ENCODE measurements at places on chromosomes 11 and 22.

DNA sequence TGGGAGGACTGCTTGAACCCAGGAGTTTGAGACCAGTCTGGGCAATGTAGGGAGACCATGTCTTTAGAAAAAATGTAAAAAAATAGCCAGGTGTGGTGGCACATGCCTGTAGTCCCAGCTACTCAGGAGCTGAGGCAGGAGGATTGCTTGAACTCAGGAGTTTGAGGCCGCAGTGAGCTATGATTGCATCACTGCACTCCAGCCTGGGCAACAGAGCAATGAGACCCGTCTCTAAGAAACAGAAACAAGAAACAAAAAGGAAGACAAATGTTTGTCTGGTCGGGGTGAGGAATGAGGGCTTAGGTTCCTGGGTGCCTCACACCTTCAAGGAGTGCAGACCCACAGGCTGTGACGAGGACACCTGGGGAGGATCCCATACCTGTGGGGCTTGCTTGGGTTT, 191.9 kb downstream of the CEP164 start:
- no peak for DNase-seq

DNA sequence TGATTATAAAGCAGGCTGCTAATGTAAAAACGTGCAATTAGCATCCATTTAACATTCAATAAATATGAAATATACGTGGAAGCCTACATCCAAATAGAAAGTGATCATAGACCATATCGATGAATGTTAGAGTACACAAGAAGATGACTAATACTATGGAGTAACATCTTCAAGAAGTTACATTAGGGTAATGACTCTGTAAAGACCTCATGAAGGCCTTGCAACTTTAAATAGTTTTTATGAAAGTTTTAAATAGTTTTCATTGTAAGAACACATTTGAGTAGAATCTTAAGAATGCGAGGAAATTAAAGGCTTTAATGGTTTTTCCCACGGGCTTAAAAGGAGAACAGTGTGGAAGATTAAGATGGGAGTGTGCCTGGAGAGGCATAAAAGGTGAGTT, 1.4 kb downstream of the TRIM34 start:
- DNase-seq, result no peak

GRCh38 chr11:131977854-131978253, 607.4 kb downstream of the NTM start:
- no peak for DNase-seq

GRCh38 chr22:43919106-43919973, 4.3 kb upstream of the PNPLA3 start:
- no peak for DNase-seq

DNA sequence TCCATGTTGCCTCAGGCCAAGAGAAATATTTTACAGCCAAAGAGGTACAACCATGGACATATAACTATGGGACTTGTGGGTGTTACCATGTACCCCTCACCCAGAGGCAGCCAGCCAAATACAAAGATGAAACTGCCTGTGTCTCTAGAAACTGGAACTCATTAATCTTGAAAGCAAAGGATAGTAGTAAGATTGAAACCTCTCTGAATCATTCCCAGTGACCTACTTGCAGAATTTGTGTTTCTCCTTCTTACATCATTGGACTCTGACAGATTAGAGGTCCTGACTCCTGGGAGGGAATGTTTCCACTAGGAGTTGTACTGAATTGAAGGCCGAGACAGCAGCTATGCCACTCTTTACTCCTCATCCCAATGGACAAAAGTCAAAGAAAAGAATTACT, 257.4 kb upstream of the UBASH3B start:
- no peak for DNase-seq

GRCh38 chr11:1642288-1643145, 12.9 kb downstream of the KRTAP5-5 start:
- no peak for DNase-seq

DNA sequence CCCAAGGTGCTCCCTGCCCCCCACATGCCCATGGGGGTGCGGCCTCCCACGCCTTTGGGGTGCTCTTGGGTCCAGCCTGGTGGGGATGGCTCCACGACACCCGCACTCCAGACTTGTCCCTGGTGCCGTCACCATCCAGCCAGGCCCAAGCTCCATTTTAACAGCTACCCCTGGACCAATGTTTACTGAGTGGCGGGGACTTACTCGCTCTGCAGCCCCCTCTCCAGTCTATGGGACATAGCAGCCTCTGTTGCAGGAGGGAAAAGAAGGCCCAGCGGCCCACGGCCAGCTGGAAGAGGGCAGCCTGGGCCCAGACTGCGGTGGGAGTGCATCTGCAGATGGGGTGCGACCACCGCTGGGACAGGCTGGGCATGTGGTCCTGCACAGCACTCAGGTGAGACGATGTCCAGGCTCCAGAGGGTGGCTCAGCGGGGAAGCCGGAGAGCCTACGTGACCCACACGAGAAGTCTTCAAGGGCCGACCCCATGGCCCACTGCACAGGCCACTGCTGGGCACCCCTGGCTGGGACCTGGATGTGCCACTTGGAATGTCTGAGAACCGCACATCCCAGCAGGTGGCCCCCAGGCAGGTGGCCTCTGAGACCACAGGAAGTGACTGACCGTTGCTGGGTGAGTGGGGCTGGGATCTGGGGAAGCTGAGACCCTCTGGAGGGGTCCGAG, 18.1 kb downstream of the IL17REL start:
- no peak for DNase-seq

DNA sequence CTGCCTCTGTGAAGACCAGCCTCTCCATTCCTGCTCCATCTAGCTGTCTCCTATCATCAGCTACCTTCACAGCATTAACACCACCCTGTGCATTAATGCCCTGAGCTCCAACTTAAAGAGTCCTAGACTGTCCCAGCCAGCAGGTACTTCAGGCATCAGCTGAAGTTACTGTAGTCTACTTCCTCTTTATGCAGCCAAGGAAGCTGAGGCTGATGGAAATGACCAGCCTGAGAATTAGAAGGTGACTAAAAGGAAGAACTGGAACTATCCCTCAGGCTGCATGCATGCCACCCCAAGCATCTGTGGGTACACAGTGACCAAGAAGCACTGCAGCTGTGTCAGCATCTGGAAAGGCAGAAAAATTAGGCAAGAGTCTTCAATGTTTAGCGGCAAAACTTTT, 28.2 kb downstream of the MS4A10 start:
- no peak for DNase-seq

GRCh38 chr22:30444632-30445437, 19.3 kb downstream of the MTFP1 start:
- DNase-seq, result peak; percentile 73
